ENCODE measurements at places on chromosomes 7 and 10.

- DNase-seq = no peak
Measured at GRCh38 chr10:22054961-22055360, 51.4 kb upstream of the DNAJC1 start.

- DNase-seq = no peak
Measured at GRCh38 chr7:12281038-12281437, 69.9 kb downstream of the TMEM106B start.

- no peak for DNase-seq
Measured at GRCh38 chr10:69858201-69858600, 56.5 kb downstream of the COL13A1 start.

DNA sequence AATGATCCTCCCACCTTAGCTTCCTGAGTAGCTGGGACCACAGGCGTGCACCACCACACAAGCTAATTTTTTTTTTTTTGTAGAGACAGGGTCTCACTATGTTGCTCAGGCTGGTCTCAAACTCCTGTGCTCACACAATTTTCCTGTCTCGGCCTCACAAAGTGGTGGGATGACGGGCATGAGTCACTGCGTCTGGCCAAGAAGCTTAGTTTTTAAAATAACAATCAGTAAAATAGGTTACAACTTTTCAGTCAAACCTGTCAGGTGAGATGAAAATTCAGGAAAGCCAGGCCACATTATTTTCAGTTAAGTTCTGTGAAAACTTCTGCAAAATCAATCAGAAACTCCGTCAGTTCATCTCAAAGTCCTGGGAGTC lies 55.4 kb downstream of the FAM241B start:
- DNase-seq = no peak

DNA sequence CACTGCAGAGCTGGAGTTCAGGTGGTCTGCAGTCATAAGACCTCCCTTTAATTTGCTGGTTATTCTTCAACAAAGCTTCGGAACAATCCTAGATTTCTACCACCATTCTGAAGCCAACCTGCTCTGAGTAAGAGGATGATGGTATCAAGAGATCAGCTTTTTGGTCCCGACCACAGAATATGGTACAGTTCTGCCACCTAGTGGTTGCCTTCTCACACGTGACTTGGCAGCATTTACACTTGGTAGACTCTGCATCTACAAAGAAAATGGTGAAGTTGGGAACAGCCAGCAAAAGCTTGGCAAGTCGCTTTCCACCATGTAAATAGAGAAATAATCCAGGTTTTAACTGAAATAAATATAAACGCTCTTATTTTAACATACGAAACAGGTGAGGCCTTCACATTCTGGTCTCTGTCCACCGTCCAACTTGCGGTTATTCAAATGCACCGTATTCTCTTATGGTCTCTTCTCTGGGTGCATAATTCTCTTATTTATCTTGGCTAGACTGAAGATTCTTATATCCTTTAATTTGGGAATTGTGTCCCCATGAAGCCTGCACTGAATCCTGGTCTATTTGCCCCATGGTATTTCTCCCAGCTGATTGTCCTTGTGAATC lies 173.9 kb upstream of the GRM3 start:
- no peak for DNase-seq

DNA sequence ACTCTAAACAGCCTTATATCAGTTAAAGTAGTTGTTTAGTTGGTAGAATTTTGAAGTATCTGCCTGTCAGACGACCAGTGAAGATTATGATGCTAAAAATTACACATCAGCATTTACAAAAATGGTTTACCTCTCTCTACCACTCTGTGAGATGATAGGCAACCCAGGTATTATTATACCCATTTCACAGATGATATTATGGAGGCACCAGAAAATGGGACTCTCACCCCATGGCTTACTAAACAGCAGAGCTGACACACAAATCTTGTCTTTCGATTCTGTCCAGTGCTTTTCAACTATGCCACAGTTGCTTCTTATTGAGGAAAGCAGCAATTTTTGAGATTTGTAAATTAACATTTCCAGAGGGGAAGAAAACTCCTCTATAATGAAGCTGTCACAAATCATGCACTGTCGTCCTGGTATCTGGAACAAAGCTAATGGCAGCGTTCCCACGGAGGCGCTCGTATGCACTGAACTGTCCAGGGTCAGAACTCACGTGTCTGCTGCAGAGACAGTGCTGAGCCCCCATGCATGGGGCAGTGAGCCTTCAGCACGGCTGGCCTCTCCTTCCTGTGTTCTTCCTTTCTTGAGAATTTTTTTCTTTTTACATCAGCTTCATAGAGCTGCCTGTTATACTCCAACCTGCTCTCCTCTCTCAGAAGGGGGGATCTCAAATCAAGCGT lies 381.1 kb downstream of the SDK1 start:
- no peak for DNase-seq

DNA sequence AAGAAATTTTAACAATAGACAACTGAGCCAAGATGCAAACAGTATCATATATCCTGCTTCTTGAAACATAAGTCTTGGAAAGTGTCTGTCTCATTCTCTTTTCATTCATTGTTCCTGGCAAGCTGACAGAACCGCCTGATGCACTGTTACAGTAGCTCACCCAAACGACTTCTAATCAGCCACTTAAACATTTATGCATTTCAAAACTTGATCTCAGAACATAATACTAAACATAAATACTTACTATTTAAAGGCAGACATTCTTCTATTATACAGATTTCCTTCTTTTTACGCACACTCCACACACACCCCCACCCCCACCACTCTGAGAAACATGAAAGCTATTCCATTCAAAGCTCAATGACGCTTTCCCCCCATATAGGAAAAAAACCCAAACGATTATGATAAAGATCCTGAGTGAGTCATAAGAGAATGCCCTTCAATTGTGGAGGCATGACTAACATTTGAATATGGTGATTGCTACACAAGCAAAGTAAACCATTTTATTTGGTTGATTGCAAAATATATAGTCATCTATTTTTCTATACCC lies 30.5 kb downstream of the SHTN1 start:
- DNase-seq = no peak

GRCh38 chr10:26807532-26807931 lies 53.2 kb downstream of the ABI1 start:
- no peak for DNase-seq
